Activated CD8-positive, alpha-beta T cell treated with anti-CD3 and anti-CD28 coated beads, Interleukin-2, amount 10 ng/mL, durations not matched to agents 7 days and 5 days (primary cell): ENCODE measurements at places on chromosomes 5 and 9. TPM values are rescaled to one million over a fixed set of nuclear protein-coding genes. Genes with fewer than 3 reads are reported as not detected.

DNA sequence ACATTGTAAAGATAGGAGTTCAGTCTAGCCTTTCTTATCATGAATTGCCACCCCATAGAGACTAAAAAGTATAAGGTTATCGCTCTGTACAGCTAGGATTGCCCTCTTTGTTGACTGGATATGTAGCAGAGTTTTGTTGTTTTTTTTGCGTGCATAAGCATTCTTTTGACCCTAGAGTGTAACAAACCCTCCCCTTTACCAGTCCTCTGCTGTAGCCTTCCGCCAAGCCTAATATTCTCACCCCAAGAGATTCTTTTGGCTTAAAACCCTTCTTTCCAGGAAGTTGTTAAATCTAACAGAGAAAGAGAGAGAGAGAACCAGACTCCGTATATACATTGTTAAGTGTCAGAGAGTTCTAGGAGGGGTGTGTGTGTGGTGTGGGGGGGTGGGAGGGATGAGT is 113.9 kb downstream of the FGF1 start:
- no peak overlapping the region for H3K4me3 ChIP-seq
- DNase-seq = no peak
- peaks cover 12% of the 10 kb centered on the region for H3K27me3 ChIP-seq
- no peak overlapping the region for H3K27ac ChIP-seq

GRCh38 chr5:43363445-43364152 is 48.6 kb downstream of the CCL28 start:
- H3K27me3 ChIP-seq = peaks cover 8% of the 10 kb centered on the region
- no peak overlapping the region for H3K4me3 ChIP-seq
- no peaks in the 10 kb centered on the region for H3K4me1 ChIP-seq
- H3K27ac ChIP-seq = no peak overlapping the region

DNA sequence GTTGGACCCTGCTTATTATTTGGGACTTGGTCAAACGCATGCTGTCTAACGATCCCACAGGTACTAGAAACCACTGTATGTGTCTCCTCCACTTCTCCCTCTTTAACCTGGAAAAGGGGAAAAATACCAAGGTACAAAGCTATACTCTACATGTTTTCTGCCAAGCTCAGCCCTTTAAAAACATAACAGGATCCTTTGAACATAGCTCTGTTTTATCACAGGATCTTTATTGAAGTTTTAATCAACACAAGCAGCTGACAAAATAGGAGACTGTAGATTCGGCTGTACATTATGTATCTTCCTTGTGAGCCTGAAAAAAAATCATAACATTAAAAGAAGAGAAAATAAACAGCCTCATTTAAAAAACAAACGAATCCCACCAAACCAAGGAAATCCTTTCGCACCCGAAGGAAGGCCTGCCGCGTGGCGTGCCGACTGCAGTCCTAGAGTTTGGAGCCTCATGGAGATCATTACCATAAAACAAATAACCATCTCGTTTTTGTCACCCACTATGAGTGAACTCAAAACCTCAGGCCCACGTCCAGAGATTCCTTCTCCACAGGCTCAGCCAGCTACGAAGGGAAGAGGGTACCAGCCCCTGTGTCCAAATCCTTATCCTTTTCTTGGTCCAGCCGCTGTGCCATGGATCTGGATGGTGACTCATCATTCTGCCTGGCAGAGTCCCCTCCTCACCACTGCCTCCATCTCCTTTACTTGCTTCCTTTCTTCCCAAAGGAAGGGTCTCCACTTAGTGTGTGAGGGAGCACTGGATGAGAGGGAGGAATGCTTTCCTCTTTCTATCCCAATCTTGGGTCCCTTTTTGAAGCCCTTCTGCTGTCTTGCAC is 651.1 kb downstream of the CCDC171 start:
- H3K4me3 ChIP-seq = no peak overlapping the region
- no peak overlapping the region for H3K27ac ChIP-seq
- H3K4me1 ChIP-seq = peaks cover 10% of the 10 kb centered on the region
- H3K27me3 ChIP-seq = no peaks in the 10 kb centered on the region

- H3K27ac ChIP-seq = no peak overlapping the region
- no peaks in the 10 kb centered on the region for H3K4me1 ChIP-seq
- no peak for DNase-seq
- H3K4me3 ChIP-seq = no peak overlapping the region
- no peaks in the 10 kb centered on the region for H3K36me3 ChIP-seq
Measured at GRCh38 chr5:76999451-76999850, 30.8 kb upstream of the AGGF1 start.

- no peaks in the 10 kb centered on the region for H3K36me3 ChIP-seq
- H3K27me3 ChIP-seq = no peaks in the 10 kb centered on the region
- DNase-seq = no peak
- no peak overlapping the region for H3K4me3 ChIP-seq
Measured at GRCh38 chr9:12955510-12956163, 180.8 kb downstream of the LURAP1L start.

BARHL1 gene
- not detected for total RNA-seq
